Stimulated activated CD4-positive, alpha-beta T cell treated with anti-CD3 and anti-CD28 coated beads, Interleukin-1b, Interleukin-23, amount 100 ng/mL, for 1 hour (primary cell): ENCODE measurements at places on chromosomes 13 and 19.

GRCh38 chr13:35917252-35917941 is 213.8 kb downstream of the DCLK1 start:
- DNase-seq = no peak

- DNase-seq = no peak
Observed at GRCh38 chr19:33644284-33644836, 22.6 kb downstream of the CHST8 start.

- DNase-seq = no peak
Observed at GRCh38 chr13:113598481-113598880, 13.9 kb downstream of the TFDP1 start.

- DNase-seq = no peak
Observed at GRCh38 chr13:40589285-40590109, 76.9 kb downstream of the FOXO1 start.

- no peak for DNase-seq
Observed at GRCh38 chr13:40632915-40633314, 33.5 kb downstream of the FOXO1 start.

GRCh38 chr13:99362362-99362761 is 55.2 kb upstream of the GPR183 start:
- DNase-seq = no peak

- DNase-seq = no peak
Observed at GRCh38 chr13:112753833-112754232, 64.0 kb downstream of the ATP11A start.

- no peak for DNase-seq
Observed at GRCh38 chr13:42266473-42266872, 5.5 kb upstream of the AKAP11 start.

DNA sequence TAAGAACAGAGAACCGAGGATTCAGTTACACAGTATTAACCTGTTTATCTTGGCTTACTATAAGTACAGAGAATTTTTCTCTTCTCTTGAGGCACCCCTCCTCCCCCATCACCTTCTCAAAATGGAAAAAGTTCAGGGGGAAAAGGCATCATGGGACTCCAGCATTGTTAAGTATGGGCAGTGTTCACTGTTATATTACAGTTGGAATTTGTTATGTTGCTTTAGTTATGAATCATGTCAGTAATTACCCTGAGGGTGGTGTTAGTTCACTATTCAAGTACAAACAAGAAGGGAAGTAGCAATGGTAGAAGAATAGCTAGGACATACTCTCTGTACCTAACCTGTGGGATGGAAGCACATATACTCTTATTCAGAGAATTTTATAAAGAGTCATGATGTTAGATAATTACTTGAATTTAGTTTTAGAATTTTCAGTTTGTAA is 12.0 kb downstream of the LPAR6 start:
- DNase-seq = no peak

GRCh38 chr19:35429698-35430408 is 18.2 kb upstream of the FFAR2 start:
- no peak for DNase-seq

GRCh38 chr19:33798681-33799111 is 2.0 kb downstream of the KCTD15 start:
- DNase-seq = no peak

- DNase-seq = no peak
Observed at GRCh38 chr19:3977242-3978143, 6.6 kb upstream of the DAPK3 start.

- DNase-seq = no peak
Observed at GRCh38 chr13:61734683-61735082, 319.0 kb upstream of the PCDH20 start.
